Midbrain (tissue), 1 donor: ENCODE measurements at places on chromosomes 3 and 15.

GRCh38 chr3:94158512-94158911 lies 95.7 kb downstream of the NSUN3 start:
- no peak for DNase-seq

- no peak for DNase-seq
Measured at GRCh38 chr3:136021803-136022202, 56.3 kb downstream of the PPP2R3A start.

DNA sequence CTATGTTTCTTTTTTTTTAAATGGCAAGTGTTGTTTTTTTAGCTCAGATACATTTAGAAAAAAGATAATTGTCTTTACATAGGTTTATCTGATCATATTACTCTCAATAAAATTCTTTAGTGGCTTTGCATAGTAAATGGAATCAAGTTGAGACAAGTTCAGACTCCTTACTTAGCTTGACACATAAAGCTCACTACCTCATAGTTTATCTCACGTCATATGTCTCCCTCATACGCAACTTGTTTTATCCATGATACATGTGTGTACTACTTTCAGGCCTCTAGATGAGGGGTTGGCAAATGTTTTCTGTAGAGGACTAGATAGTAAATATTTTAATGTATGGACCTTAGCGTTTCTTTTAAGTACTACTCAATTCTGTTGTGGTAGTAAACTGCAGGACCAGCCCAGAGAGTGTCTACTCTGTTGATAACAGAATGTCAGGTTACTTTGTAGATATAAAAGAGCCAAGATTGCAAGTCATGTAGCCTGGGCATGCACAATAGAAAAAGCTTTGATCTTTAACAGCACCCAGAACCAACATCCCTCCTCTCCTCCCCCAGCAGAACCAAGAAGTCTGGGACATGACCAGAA lies 28.2 kb upstream of the MGA start:
- no peak for DNase-seq

GRCh38 chr15:89419370-89419984 lies 76.9 kb downstream of the RHCG start:
- peak; percentile 30 for DNase-seq

GRCh38 chr3:74897006-74897405 lies 282.5 kb upstream of the CNTN3 start:
- no peak for DNase-seq

- no peak for DNase-seq
Measured at GRCh38 chr3:94524102-94524919, 461.4 kb downstream of the NSUN3 start.

DNA sequence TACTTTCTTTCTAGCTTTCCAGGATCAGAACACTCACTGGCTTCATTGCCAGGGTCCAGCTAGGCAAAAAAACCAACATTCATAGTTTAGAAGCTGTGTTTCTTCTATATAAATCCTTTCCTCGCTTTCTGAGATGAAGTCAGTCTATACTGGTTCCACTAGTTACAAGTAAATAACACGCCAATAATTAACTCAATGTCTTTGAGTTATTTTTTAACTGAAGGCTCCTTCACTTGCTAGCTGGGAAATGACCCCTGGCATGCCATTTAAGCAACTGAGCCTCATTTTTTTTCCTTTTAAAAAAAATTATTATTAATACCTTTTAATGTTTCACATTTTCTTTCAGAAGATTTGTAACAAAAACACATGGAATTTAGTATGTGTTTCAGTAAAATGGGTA lies 2.1 kb upstream of the CCDC174 start:
- no peak for DNase-seq

- no peak for DNase-seq
Measured at GRCh38 chr15:60096157-60096556, 92.0 kb downstream of the FOXB1 start.

DNA sequence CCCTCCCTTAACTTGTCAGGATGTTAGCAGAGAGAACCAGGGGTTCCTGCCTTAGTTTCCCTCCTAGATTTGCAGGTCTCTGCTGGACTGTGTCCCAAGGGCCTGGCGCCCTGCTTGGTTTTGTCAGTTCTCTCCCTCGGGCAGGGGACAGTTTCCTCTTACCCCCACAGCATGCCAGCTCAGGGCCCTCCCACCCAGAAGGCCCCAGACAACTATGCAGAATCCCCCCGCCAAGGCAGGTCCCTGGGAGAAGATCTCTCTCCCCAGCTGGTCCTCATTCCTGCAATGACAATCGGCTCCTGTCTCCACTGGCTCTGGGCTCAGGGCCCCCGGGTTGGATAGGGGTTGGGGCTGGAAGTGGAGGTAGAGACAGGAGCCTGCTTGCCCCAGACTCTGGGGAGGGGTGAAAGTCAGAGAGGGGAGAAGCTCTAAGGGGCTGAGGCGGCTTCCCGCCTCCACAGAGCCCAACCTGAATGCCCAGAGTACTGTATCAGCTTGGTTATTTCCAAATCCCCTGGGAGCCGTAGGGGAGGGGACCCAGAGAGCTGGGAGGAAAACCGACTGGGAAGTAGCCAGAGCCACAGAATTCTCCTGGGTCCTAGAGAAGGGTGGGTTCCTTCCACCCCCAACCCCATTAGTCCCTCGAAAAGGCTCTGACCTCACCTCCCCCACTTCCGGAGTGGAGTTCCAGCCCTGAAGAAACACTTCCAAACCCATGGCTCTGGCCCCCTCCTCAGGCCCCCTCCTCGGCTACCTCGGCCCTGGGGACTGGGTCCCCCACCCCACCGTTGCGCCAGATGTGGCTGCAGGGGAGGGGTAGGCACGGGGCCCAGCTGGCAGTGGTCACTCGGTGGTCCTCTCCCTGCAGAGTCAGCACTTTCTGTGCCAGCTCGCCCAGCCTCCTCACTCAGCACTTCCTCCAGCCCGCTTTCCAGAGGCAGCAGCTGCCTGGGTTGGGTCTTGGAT lies 3.8 kb upstream of the LOXL1 start:
- DNase-seq: no peak

DNA sequence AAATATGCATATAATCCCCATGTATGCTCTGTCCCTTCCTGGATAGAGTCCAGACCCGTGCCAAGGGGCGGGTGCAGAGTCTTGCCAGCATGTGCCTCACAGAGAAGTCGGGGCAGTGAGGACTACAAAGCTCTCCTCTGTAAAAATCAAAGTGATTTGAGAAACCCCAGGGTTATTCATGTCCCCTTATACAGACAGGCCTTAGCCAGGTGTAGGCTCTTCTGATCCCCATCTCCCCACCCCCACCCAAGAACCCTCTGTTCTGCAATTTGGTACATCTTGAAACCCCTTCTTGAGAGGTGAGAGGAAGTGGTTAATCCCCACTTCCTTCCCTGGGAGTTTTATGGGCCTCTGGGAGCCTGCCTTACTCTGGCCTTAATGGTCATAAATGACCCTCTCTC lies 24.7 kb downstream of the TRIM71 start:
- DNase-seq: no peak

- DNase-seq: no peak
Measured at GRCh38 chr3:149269687-149270086, 48.1 kb upstream of the CP start.

GRCh38 chr15:26013981-26014380 lies 150.9 kb upstream of the ATP10A start:
- no peak for DNase-seq

GRCh38 chr3:106117490-106117858 lies 248.7 kb upstream of the CBLB start:
- no peak for DNase-seq

DNA sequence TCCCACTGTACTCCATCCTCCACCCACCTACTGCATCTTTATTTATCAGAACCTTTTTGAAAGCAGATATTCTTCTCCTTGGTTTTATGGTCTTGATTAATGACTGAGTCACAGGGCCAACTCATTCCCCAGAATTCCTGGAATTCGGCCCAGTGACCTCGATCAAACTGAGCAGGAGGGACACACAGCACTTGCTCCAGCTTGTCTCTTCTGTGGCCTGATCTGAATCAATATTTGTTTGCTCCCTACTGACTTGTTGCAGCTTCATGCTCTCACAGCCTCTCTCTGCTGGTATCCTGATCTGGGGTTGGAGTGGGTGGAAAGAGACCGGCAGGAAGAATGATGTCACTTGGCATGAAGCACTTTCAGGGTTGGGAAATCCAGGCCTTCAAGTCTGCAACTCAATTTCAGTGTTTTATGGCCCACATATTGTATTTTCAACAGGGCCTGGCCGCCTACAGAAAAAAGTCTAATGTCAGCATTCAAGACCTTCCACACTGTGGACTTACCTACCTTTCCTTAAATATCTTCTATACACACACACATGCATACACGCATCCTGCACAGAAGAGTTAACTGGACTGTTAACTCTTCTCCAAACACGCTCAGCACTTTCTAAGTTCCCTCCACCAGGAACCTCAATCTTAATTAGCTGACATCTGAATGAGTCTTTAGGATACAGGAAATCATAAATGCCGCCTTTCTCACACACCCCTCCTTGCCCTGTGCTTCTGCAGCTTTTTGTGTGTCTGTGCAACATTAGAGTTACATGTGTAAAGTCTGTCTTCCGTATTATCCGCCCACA lies 4.6 kb downstream of the ANXA2 start:
- no peak for DNase-seq

DNA sequence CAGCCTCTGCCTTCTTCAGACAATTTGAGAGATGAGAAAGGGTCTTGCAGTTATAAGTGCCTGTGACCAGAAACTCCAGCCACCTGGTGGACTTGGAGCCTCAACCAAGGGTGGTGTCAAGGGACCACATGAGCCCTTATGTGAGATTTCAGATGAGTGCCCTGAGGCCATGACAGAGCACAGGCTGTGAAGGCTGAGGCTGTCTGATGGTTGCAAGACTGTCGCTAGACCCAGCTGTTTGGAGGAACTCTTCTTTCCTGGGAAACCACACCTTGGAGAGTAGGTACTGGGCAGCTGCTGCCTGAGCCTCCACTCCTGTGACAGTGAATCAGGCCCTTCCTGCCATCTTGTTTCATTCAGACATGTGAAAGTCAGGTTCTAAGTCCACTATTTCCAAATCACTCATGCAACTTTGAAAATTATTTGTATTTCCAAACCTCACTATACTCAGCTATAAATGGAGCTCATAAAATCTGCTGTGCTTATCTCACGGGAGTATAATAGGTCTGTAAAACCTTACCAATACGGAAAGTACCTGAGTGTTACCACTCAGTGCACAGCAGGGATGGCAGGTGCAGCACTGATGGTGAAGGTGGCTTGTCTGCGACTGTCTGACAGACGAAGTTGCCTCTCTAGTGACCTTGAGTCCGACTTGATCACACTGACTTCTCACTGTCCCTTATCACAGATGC lies 99.4 kb downstream of the RPL39L start:
- DNase-seq: no peak

DNA sequence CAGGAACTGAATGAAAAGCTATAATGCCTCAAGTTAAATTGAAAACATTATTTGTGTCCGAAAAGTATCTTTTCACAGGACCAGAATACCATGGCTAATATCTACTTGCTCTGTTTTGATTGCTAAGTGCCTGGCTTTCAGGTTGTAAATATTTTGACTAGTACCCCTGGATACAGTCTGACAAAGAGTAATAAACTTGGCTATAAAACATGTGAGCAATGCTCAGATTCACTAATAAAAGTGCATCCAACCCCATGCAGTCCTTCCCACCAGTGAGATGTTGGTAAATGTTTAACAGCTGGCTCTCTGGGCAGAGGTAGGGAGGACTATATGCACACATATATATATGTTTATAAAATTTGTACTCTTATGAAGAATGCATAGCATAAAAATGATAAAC lies 281.8 kb upstream of the TGFBR2 start:
- DNase-seq: no peak
